Stimulated activated CD4-positive, alpha-beta T cell treated with anti-CD3 and anti-CD28 coated beads, Interleukin-12 subunit alpha, Interleukin-12 subunit beta, amount 100 ng/mL, for 4 hours (primary cell): ENCODE measurements at places on chromosomes 2 and 18.

DNA sequence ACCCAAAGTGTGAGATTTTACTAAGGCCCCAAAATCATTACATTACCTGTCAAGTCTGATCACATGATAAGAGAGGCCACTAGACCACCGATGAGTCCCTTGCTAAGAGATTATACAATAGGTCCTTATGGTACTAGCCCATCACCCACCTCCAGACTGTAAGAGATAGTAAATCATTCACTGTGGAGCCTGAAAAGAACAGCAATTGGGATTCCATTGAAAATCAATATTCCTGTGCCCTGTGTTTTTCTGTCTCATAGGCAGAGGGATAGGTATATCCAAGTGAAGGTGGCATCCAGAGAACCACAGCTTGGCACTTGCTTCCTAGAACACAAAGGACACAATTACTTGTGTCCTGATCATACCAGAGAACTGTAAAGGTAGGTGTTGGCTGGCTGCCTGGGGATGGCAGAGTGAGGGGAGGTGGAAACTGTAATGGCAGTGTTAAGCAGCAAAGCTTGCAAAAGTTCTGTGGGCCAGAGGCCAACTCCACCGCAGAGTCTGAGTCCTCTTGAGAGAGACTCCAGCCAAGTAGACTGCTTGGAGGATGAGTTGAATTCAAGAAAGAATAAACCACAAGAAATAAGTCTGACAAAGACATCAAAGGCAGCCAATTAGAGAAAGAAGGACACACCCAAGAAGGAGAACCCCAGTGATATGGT, 102.0 kb upstream of the PIEZO2 start:
- no peak for DNase-seq

- no peak for DNase-seq
Observed at GRCh38 chr18:11660691-11661090, 28.4 kb upstream of the GNAL start.

DNA sequence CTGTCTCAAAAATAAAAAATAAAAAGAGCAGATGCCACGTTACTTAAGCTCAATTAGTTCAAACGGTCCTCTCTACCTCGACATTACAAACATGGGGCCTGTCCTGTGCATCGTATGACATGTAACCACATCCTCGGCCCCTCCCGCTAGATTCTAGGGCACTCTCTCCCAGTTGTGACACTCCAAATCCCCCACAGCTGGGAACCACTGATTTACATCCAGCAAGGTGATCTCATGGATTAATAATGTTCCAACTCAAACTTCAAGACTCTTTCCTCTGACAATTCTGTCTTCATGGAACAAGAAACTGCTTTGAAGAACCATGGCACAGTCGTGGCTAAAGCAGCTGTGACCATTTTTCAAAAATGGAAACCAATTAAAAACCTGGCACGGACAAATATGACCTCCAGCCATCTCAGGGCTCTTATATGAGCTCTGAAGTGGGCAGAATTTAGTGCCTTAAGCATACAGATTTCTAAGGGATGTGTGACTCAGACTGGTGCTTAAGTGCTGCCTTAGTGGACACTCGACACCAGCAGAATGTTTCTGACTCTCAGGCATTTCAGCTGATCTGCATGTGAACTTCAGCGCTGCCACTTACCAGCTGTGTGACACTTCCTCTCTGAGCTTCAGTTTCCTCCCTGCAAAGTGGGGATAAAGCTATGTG, 31.7 kb upstream of the ASAP2 start:
- no peak for DNase-seq

- no peak for DNase-seq
Observed at GRCh38 chr2:127309468-127309867, 15.5 kb upstream of the ERCC3 start.

DNA sequence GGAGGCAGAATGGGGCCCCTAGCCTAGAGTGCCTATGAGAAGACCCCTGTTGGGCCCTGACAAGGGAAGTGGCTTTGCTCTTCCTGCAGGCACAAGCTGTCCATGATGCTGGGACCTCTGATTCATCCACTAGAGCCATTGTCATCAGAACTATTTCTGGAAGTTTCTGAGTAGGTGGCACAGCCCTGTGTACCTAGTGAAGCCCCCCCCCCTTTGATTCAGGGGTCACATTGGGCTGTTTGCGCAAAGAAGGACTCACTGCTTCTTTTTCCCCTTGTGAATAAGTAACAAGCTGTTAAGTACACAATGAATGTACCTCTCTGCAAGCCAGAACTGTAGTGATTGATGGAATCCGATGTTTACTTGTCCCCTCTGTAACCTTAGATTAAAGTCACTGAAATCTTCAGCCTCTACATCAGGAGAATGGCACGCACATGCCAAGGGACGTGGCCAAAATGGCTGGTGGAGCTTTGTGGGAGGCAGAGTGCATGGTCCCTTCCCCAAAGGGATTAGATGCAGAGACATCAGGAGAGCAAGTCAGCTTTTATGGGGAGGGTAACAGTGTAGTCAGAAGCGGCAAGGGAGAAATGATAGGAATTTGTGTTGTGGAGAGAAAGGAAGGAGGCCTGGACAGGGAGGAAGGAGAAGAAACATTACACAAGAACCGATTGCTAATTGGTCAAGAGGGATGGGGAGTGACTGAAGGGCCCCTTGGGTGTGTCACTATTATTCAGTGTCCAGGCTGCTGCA, 267.6 kb upstream of the RAB12 start:
- DNase-seq, result no peak

- DNase-seq, result no peak
Observed at GRCh38 chr18:27871726-27872125, 305.2 kb downstream of the CDH2 start.

DNA sequence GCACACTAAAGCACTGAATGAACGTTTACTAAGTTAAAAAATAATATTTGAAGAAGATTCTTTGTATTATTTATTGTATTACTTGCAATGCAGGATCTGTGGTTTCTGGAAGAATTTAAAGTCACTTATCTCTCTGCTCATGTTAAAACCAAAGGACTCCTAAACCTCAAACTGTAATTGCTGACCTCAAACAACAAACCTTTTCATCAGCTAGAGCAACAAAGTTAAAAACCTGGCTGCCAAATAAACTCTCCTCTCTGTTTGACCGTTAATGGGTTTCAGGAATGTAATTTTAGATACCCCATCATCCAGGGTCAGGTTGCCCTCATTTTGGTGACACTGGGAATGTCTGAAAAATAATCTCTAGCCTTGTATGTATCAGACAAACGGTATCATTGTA, 239.1 kb downstream of the TGIF1 start:
- DNase-seq, result no peak

- peak; percentile 4 for DNase-seq
Observed at GRCh38 chr2:109614715-109615636, 812 bp downstream of the SOWAHC start.

GRCh38 chr2:237879991-237880560, 20.7 kb downstream of the RAMP1 start:
- no peak for DNase-seq

DNA sequence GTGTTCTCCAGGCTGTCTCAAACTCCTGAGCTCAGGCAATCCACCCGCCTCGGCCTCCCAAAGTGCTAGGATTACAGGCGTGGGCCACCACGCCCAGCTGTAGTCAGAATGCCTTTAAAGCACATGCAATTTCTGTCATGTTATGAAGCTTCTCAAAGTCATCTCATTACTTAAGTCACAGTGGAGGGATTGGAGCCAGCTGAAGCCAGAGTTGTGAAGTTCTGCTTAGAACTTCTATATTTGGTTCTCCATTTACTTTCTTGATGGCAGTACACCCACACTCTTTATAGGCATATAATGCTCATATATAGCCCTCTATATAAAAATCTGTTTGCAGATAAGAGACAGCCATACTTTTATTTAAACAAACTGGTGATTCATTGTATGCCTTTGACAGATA, 68.8 kb upstream of the CWC22 start:
- no peak for DNase-seq

DNA sequence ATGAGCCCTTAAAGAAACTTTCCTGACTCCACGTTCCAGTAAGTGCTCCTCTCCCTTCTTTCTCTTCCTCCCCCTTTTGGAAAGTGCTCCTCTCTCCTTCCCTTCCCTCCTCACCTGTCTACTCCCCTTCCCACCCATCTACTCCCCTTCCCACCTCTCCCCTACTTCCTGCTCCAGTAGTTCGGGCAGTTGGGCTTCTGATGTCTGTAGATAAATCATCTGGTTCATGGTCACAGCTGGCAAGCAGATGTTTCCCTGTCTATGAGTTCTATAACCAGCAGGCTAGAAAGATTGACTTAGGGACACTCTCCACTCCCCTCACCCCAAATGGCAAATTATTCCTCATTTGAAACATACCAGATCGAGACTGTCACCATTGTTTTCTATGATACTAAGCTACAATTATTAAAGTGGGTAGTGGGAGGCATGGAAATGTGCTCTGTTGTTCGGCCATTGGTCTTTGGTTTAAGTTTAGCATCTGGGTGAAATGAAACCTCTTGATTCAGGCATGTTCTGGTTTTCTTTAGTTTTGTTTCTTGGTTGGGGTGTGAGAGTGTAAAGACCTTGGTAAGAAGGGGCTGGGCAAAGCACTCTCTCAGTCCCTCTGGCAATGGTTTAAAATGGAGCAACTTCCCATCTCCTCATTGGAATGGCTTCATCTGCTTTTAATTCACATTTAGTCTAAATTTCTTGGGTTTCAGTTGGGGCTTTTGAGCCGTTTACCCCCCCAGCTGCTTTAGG, 413.2 kb upstream of the SPRED2 start:
- no peak for DNase-seq

DNA sequence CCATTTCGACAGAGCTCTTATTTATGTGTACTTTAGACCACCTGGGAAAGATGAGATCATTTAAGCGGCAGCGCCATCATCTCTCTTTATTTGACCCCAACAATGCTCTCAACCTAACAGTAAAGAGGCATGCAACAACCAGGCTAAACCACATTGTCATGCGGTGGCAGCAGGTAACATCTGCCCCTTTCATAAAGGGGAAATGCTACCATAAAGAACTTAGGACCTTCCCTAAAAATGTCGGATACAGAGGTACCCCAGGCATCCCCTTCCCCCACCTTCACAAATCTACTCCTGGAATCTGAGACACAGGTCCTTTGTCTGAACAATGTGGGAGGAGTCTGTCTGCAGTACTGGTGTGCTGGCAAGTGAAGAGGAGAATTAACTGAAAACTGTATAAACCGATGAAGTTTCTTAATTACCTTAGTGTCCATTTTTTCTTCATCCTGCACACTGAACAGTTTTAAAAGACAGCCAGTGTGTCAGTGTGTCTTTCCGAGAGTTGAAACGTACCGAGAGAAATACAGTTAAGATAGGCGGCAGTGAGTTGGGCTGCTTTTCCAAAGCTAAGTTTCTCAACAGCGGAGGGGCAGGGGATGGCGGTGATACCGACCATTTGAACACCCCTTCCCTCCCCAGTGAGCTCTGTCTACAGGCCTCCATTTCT, 1.9 kb downstream of the MEX3C start:
- DNase-seq, result no peak
